ENCODE measurements at places on chromosomes 3 and 15. TPM values are rescaled to one million over a fixed set of nuclear protein-coding genes. Genes with fewer than 3 reads are reported as not detected.

GRCh38 chr3:60622349-60622748 is 628.9 kb downstream of the FHIT start:
- no peak for DNase-seq

- DNase-seq, result no peak
These were observed 11.8 kb downstream of the CACNA1D start for GRCh38 chr3:53506110-53506762.

DNA sequence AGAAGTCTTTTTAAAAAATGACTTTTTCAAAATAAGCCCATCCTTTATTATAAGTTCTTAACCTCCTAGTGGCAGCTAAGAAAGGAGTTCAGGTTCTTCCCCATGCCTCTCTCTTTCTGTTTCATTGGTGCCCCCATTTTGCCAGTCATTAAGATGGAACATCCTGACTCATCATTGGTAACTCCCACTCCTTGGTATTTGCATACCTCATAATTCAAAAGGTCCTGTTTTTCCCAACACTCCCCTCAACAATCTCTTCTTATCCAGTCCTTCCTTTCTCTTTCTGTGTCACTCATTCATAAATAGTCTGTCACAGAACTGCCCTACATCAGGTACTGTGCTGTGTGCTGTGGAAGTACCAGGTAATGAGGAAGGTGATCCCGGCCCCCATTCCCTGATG is 394.0 kb downstream of the FOXP1 start:
- no peak for DNase-seq

- DNase-seq, result no peak
These were observed 218.4 kb upstream of the LMCD1 start for GRCh38 chr3:8283193-8283592.

DNA sequence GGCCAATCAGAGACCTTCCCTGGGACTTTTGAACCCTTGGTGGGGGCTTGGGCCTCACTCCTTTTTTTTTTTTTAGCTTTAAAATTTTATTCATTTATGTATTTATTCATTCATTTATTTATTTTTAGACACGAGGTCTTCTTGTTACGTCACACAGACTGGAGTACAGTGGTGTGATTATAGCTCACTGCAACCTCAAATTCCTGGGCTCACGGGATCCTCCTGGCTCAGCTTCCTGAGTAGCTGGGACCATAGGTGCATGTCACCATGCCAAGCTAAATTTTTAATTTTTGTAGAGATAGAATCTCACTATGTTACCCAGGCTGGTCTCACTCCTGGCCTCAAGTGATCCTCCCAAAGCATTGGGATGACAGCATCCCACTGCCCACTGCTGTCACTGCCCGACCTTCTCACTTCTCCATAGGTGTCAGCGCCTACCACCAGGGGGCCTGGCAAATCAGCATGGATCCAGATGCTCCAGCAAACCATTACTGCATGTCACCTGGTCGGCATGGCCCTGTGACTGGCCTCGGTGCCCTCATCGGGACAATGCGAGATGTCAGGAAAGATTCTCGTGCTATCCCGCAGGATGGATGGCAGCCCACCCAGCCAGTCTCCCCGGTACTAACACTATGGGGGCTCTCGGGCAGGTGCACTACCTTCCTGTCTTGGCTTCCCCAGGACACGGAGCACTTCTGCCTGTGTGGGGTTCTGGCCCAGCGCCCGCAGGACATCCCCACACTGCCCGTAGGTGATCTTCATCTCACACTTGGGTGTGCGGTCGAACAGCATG is 3.0 kb downstream of the MYL3 start:
- DNase-seq, result peak; percentile 51

DNA sequence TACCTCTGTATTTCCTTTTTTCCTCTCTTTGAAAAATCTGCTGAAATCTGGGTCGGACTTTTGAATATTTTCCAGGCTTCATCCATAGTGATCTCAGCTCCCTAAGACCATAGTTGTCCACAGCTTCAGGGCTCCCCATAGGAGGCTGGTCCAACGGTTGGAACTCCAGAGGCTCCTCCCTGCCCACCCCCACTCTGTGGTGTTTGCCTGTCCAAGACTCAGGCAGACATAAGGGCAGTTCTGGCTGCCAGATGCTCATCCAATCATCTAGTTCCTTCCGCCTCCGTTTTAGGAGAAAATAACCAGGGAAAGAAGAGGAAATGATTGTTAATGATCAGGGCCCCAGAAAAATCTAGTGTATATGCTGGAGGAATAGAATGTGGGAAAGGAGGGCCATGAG is 27.9 kb upstream of the PRTG start:
- DNase-seq, result no peak

DNA sequence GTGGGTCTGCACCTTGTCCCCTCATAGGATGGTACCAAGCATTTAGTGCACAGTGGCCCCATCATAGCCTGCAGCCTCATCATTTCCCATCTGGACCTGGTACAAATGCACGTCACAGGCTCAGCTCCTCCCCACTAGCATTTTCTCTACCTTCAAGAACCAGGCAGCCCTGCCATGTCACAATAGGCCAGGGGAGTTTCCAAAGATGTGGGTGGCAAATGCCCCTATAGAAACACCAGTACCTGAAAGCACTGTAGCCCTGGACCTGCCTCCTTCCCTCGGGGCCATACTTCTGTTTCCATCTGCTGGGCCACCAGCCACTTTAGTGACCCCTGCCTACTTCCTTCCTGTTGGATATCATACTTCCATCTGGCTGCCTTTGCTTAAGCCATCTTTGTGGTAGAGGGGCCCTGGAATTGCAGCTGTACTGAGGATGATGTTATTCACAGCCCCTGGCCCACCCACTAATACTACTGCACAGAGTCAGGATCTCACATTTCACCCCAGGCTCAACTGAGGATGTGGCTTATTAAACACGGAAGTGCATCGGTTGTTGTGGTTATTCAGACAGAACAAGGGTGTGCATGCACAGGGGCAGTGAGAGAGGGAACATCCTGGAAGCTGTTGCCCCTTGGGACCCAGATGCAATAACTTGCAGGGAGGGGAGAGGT is 3.8 kb downstream of the TCTA start:
- no peak for DNase-seq

- DNase-seq, result no peak
These were observed 264.8 kb downstream of the SLCO3A1 start for GRCh38 chr15:92118162-92118935.

DNA sequence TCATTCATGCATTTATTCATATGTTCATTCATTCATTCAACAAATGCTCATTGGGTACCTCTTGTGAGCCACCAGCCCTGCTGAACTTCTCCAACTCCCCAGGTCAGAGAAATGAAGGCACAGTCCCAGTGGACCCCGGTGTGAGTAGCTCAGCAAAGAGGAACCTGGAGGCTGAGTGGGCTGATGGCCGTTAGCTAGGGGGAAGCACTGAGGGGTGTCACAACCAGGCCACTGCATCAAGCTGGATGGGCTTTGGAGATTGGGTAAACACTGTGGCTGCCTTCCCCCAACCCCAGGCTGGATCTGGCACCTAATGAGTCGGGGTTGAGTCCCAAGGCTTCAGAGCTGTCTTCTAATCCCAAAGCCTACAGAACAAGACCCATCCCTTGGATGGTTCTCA is 12.1 kb upstream of the ALAS1 start:
- no peak for DNase-seq

DNA sequence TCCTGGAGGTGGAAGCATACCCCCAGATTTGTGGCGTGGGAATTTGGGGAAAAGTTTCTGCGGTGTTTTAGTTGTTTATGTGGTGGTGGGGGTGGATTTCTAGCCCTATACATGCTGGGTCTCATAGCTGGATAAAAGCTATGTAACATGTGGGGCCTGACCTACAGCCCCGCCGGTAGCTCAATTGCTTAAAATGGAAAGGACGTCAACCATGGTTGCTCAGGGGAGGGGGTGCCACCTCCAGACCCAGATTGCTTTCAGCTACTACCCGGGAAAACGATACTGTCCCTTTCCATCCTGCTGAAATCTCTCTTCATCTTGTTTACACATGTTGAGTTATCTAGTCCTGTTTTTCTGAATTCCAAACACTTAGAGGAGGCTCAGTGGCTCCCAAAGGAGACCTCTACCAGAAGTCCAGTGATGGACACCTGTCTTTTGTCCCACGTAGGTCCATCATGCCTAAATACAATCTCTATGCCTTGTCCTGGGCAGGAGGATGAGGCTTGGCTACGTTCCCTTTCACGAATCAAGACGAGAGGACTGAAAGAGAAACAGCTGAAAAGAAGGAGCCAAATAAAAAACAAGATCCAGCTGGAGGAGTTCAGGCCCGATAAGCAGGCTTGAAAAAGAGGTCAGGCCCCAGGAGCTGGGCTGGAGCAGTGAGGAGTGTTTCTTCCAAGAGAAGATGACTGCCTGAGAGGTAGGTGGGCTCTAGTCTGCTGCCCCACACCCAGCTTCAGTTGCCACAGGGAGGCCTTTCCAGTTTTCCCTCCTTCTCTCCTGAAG is 72.1 kb upstream of the TPRG1 start:
- no peak for DNase-seq

DNA sequence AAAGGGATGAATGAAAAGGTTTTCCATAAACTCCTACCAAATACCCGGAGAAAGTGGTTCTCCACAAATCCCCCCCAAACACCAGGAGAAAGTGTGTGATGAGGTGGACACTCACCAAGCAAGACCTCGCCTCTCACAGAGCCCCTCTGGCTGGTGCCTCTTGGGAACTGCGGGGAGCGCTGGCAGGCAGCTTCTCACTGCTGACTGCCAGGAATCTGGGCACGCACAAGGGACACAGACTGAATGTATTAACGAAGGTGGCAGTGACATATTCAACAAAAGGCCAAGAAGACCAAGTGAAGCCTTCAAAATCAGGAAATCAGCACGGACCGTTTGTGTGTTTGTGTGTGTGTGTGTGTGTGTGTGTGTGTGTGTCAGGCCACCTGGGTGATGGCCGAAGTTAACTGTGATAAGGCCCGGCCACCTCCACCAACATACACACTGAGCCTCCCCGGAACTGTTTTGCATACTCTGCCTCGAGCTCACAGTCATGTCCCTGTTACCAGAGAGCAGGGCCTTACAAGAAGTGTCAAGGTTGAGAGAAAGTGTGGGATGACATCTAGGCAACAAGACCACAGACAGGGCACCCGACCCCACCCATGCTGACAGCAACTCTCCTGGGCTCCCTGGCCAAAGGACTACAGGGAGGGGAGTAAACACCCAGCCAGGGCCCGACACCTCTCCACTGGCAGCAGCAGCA is 18.0 kb downstream of the ATP10A start:
- no peak for DNase-seq

DNA sequence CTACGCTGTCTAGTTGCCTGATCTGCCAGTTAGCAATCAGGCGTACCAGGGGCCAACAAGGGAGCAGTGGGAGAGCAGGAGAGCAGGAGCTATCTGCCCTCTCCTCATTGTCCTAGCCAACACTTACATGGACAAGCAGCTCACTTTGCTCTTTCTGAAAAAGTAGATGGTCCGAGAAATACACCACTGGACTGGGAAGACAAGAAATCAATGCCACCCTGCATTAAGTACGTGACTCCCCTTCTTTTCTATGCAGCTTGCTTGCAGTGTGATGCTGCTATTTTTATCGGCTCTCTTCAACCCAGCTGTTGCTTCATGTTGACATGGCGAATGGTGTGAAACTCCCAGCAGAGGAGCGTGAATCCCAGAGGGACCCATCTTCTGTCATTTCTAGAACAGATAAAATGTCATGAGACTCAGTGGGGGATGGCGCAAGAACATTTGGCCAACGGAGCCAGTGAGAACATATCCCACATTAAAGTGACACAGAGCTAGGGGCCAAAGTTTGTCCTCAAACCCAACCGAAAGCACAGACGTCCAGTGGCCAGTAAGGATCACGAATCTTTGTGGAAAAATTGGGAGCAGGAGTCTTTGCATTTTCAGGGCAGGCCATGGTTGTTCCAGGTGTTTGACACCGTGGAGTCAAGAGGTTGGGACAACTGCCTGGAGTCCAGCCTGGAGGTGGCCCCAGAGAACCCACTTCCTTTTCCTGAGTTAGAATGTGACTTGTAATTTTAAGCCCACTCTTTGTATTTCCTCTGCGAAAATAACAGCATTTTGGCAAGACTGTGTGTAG is 53.7 kb upstream of the MEF2A start:
- peak; percentile 76 for DNase-seq

- DNase-seq, result no peak
These were observed 12.7 kb downstream of the SEMA4B start for GRCh38 chr15:90213818-90214204.

DNA sequence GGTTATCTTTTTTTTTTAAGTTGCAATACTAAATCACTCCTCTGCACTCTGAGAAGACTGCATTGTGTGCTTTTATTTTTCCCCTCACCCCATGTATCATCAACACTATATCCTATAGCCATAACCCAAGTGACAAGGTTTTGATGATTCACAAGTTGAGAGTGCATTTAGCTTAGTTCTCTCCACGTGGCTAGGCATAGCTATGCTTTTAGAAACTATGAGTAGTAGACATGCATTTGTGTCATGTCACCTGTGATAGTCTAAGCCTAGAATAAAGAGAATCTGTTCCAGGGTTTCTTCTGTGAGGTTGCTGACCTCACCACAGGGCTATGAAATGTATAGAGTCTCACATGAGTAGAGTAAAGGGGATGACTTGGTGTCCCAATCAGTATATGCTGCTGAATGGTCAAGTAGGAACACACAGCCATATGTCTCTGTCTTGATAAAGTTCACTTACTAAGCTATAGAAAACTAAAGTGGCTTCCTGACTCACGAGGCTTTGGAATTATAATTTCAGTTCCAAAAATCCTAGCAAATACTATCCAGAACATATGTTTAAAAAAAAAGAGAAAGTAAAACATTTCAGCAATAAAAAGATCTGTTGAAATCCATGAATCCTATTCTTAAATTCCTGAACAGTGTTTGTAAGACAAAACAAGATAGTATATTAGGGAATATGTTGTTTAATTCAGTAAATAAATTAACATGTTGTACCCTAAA is 206.3 kb downstream of the LSAMP start:
- no peak for DNase-seq

GRCh38 chr3:122797291-122797690 is 2.4 kb downstream of the SLC49A4 start:
- DNase-seq, result no peak

DNA sequence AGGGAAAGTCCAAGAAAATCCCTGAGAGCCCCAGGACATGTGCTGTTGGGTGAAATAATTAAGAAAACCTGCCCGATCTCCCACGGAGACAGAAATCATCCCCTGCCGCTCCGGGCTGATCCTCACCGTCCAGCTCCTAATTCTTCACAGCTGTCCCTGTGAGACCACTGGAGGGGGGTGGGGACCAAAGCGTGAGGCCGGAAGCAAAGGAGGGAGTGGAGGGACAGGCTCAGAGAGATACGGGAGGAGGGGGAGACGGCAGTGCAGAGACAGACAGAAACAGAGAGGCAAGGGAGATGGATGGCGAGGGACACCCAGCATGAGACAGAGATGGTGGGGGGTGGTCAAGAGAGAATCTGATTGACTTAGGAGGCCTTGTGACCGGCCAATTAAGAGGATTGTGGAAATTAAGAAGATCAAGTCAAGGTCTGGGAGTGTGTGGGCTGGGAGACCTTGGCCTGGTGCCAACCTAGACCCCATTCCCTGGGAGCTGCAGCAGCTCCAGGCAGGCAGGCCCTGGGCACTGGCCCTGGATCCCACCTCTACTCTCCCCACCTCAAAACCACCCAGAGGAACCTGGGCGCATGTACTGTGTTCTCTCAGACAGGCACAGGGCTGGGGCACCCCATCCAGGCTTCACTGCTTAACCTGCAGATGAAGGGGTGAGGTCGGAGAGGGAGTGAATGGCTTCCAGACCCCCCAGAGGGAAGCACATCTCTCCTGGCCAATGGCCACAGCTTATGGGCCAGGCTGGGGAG is 113.2 kb upstream of the ALDH1A3 start:
- DNase-seq, result no peak

SLC9C1 gene
- total RNA-seq, result not detected

ISLR2 gene
- total RNA-seq, result 0.94 TPM

ATP2B2 gene
- total RNA-seq, result not detected

LTK gene
- 39.0 TPM for total RNA-seq

SEMA6D gene
- 12.4 TPM for total RNA-seq

CP gene
- 27.2 TPM for total RNA-seq

PCNP gene
- 66.4 TPM for total RNA-seq

GXYLT2 gene
- 1.1 TPM for total RNA-seq

Data from Peyer's patch (tissue), 4 donors.